ENCODE measurements at places on chromosomes 6 and 20. TPM values are rescaled to one million over a fixed set of nuclear protein-coding genes. Genes with fewer than 3 reads are reported as not detected.

GRCh38 chr6:11974089-11974488, 38.0 kb upstream of the HIVEP1 start:
- no peak for DNase-seq

DNA sequence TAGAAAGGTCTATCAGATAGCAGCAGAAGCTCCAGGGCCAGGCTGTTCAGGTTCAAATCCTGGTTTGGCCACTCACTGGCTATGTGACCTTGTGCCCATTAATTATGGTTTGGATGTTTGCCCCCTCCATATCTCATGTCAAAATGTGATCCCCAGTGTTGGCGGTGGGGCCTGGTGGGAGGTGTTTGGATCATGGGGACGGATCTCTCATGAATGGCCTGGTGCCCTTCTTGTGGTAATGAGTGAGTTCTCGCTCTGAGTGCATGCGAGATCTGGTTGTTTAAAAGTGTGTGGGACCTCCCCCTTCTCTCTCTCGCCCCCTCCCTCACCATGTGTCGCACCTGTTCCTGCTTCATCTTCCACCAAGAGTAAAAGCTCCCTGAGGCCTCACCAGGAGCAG, 240.9 kb downstream of the LRFN2 start:
- DNase-seq: no peak

- no peak for DNase-seq
Observed at GRCh38 chr6:73870907-73871306, 174.9 kb downstream of the CD109 start.

DNA sequence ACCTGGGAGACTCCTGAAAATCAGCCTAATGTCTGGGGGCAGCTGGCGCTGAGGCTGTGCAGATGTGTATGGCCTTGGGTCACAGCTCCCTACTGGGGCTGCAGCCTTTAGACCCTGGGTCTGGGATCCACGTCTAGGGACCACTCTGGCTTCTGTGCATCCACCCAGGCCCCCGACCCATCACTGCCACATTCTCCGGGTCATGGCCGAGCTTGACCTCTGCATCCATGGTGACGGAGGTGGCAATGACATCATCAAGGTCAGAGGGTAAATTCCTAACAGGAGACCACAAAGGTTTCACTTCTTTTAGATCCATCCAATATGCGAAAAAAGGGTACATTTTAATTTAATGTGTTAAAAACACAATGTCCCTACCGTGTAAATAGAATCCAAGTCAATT, 14.5 kb upstream of the PCMTD2 start:
- DNase-seq: peak; percentile 51

- DNase-seq: no peak
Observed at GRCh38 chr6:3898265-3898994, 49.3 kb downstream of the FAM50B start.

DNA sequence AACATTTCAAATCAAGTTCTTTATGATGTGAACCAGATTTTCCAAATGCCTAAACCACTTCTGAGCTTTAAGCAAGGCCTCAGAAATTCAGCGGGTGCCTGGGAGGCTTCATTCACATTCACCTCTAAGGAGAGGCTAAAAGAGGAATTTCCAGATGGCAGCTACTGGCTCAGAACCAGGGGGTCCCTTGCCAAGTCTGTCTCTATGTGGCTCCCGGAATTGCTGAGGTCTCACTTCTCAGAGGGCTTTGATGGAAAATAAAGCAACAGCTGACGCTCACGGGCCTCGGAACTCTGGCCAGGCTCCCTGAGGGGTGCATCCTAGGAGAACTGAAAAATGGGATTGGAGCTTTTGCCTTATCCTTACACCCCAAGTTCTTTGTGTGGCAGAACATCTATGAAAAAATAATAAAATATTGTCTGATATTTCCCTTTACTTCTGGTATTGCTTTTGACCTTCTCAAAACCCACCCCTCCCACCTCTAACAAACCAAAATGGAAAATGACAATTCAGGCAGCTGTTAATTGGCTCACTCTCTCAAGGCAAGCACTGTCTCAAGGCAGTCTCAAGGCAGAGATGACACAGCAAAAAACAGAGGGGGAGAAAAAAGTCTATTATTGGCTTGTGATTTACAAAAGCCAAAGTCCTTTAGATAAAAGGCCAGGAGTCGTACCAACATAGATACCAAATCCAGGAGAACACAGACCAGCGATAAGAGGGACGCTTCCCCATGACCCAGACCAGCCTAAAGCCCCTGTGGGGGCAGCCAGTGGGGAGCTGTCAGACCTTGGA, 21.8 kb upstream of the LRRN4 start:
- DNase-seq: no peak

GRCh38 chr6:160032538-160032937, 63.7 kb downstream of the IGF2R start:
- no peak for DNase-seq

GRCh38 chr6:167793421-167793820, 33.3 kb upstream of the AFDN start:
- no peak for DNase-seq

GRCh38 chr20:17282501-17282900, 55.7 kb downstream of the PCSK2 start:
- no peak for DNase-seq

DNA sequence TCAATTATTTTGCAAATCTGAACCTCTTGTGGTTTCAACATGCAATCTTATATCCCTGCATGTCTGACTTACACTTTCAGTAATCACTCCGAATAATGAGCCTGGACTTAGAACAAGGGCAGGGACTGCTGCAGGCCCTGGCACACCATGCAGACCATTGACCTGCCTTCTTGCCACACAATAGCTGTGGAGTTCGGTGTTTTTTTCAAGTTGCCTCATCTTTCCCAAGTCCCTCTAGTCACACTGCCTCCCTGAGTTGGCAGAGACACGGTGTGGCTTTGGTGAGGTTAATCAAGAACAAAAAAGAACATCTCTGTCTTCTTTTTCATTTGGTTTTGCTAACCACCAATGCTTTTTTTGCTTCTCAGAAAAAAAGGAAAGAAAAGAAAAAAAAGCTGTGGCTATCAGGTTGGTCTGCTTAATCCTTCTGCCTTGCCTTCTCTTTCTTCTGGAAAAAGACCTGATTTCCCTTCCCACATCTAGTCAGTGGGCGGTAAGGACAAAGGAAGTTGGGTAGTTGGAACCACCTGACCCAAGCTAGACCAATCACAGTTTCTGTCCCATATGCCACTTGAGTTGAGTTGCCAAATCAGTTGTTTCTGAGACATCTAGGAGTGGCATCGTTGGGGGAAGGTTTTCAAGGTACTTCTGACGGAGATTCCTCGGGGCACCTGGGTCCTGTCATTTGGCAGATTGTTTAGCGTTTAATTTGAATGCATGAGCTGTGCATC, 55.9 kb upstream of the TASP1 start:
- no peak for DNase-seq

DNA sequence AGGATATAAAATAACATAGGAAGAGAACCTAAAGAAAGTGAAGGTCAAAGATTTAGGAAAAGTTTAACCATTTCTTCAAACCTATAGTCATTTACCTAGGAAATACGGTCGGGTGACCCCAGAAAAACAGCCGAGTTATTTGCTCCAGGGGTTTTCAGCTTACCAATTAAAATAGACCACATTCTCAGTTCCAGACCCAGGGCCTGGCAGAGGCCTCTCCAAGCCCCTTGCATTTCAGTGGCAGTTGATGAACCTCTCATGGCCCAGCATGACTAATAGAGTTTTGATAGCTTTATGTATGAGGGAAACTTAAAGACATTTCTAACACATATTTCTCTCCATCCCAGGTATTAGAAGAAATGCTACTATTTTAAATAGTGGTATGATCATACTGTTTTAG, 113.5 kb downstream of the OGFRL1 start:
- DNase-seq: no peak

DNA sequence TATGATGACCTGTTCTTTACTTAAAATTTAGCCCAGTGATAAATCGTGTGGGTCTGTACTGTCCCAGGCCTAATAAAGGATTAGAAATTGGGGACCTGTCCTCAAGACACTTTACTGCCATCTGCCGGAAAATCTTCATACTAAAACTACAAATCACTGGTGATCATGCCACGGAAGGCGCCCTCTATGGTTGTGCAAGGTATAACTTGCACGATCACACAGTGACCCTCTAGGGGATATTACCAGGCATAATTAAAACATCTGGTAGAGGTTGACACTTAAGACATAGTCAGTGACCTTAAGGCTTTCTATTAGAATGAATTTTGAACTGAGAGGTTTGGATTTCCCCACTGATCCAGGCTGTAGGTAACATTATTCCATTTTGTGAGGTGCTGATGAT, 172.6 kb downstream of the BMP2 start:
- DNase-seq: no peak

DNA sequence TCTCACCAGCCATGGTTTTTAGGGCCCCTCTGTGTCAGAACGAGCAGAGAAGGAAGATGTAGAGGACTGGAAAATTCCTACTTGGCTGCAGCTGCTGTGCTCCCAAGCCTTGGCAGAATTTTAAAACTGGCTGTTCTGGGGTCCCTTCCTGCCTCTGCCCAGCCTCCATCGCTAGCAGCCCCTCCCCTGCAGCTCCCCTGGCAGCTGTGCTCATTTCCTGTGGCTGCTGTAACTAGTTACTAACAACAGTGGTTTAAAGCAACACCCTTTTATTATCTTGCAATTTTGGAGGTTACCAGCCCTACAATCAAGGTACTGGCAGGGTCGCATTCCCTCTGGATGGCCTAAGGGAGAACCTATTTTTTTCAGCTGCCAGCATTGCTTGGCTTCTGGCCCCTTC, 3.7 kb upstream of the CST11 start:
- no peak for DNase-seq

- no peak for DNase-seq
Observed at GRCh38 chr20:1272368-1273100, 6.4 kb downstream of the SNPH start.

GRCh38 chr6:108730635-108731515, 117.3 kb upstream of the ARMC2 start:
- DNase-seq: no peak

EPPIN gene
- polyA plus RNA-seq: not detected

FAM162B gene
- 0.67 TPM for polyA plus RNA-seq
